ENCODE measurements at places on chromosomes 7 and 10.

- DNase-seq = no peak
Measured at GRCh38 chr10:125129076-125129458, 31.3 kb downstream of the CTBP2 start.

- no peak for DNase-seq
Measured at GRCh38 chr7:87427288-87427687, 48.2 kb downstream of the ABCB4 start.

DNA sequence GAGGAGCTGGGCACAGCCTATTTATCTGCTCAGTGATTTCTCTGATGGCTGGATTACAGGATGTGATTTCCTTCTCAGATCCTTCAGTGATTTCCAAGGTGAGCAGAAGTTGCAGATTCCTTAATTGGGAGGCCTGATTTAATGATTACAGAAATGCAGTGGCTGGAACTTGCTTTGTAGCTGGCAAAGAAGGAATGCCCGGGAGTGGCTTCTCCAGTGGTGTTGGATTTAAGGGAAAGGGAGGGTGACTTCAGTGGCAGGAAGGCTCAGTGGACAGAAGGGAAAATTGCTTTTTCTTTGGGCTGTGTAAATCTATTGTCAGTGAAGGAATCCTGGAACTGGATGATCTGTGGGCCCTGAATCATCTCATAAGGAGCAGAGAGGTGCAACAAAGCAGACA, 5.1 kb downstream of the SORCS3 start:
- no peak for DNase-seq

- no peak for DNase-seq
Measured at GRCh38 chr10:100019787-100020141, 10.0 kb upstream of the DNMBP start.

DNA sequence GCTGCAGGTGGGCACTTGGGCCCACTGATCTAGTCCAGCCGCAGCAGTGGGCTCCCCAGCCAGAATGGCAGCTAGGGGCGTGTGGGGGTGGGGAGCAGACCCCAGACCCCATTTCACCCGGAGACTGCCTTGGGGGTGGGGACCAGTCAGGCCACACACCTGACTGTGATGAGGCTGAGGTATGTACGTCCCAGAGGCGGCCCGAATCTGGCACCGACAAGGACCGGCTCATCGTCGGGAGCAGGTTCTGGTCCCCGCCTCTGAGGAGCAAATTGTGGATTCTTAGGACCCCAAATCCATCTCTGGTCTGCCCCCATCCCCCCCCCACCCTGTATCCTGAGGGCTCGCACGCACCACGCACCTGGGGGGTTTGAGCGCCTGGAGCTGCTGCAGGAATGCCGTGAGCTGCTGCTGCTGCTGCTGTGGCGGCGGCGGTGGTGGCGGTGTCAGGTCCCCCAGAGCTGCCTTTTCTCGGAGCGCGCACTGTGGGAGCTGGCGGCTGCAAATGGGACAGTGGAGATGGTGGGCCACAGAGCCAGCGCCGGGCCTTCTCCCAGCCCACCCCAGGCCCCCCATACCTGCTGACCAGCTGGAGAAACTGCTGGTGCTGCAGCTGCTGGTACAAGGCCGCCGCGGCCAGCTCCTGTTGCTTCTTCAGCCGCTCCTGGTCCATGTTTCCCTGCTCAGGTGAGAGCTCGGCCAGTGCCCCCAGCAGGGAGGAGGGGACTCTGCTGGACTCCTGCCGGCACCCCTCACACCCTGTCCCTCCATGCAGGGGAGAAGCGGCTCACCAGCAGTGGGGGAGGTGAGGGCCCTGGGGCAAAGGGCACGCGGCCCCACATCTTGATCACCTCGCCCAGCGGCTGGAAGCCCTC, 10.2 kb downstream of the GIGYF1 start:
- no peak for DNase-seq

- peak; percentile 46 for DNase-seq
Measured at GRCh38 chr7:137804836-137805235, 41.9 kb downstream of the DGKI start.

DNA sequence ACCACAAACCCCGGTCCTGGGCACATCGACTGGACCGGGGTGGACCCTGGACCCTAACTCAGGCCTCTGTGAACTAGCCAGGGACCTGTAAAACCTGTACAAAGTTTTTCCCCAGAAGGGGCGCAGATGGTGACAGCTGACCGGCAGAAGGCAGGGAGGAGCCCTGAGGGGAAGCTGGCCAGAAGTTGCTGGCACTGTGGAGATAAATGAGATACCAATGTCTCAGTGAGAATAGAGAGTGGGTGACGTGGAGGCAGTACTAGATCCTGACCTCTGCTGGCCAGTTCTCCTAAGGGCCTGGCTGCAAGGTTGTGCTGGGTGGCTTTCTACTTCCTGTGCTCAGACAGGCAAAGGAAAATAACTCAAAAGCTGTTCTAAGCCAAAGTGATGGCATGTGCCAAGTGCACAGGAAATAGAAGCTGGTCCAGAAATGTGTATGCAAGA, 10.6 kb upstream of the TSPAN14 start:
- DNase-seq = no peak

DNA sequence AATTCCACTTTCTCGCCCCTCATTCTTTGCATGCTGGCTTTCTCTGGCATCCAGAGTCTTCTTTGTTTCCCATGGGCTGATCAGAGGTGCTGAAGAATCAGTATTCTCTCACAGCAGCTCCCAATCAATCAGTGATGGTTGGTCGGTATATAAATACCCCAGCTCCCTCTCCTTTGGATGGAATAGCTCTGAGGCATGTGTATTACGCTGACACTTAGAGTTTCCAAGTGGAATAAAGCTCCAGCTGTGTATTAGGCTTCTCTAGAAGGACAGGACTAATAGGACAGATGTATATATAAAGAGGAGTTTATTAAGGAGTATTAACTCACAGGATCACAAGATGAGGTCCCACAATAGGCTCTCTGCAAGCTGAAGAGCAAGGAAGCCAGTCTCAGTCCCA, 218.3 kb upstream of the GRB10 start:
- no peak for DNase-seq

GRCh38 chr10:130079614-130080460, 30.8 kb downstream of the C10orf143 start:
- no peak for DNase-seq

DNA sequence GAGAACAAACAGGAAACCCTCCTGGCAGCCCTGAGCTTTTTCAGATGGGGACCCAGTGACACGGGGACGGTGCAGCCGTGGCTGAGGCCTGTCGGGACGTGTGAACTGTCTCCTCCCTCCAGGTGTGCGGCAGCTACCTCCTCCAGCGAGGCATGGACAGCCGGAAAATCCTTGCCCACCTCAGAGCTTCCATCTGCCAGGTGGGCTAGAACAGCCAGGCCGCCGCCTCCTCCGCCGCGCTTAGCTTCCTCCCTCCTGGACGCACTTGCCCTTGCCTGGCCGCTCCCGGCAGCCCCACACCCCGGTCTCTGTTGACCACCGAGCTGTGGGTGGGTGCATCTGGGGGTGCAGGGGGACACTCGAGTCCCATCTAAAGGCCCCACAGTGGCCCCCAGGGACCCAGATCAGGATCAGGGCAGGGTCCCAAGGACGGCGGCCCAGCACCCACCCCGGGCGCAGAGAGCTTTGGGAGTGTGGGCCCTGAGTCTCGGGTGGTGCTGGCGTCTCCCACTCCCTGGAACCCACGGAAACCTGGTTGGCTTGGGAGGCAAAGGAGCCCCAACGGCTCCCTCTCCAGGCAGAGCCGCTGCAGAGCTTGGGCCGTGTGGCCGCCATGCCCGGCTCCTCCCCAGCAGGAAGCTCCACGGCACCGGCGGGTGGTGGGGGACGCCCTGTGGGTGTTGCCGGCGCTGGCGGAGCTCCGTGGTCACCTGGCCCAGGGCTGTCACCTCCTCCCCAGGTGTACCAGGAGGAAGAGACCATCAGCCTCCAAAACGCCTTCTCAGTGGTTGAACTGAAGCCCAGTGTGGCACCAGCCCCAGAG, 32.9 kb upstream of the UTF1 start:
- no peak for DNase-seq

DNA sequence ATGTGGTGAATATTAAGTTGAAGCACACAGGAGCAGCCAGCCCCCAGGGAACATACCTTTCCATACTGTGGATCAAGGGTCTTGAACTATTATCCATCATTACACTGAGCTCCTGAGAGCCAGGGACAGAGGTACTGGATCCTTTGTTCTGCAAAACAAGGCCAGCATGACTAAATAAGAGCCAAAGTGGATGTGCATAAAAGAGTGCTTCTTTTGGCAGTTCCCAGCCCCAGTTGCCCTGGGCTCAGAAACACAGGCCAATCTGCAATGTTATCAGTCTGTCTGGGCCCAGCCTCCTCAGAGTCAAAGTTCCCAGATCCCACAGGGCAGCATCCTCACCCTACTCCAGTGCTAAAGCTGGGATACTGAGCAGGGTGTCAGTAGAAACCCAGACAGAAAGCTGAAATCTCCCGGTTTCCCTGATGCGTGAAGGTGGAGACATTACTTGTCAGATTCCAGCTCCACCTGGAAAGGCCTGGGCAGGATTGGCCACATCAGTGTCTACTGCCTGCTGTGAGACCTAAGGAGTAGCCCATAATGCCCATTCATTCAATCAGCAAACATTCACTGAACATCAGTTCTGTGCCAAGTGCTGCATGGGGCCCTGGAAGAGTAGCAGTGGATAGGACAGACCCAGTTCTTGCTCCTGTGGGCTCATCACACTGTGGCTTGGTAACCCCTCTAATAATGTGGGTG, 342.7 kb downstream of the CXCL12 start:
- DNase-seq = no peak

DNA sequence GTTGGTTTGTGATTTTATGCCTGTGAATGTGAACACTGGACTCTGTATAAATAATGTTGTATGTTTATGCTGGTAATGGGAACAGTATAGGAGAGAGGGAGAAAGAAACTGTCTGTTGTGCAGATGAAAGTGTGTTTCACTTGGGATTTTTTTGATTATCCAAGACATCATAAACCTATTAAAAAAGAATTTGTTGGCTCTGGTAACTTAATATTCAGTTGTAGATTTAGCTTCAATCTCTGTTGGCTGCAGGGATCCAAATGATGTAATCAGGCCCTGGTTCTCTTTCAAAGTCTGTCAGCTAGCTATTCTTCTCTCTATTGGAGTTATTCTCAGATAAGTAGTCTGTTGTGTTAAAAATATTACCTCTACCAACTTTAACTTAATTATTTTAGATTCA, 168.8 kb upstream of the RHOBTB1 start:
- no peak for DNase-seq
